Mammary microvascular endothelial cell (primary cell): ENCODE measurements at places on chromosomes 5 and 9. TPM values are rescaled to one million over a fixed set of nuclear protein-coding genes. Genes with fewer than 3 reads are reported as not detected.

PCDHB13 gene
- 0.30 and 0.33 TPM in 2 replicates for total RNA-seq

TAF1L gene
- not detected in 2 replicates for total RNA-seq

PDGFRB gene
- total RNA-seq, result 0.69 and 1.6 TPM in 2 replicates

PIP5K1B gene
- total RNA-seq, result not detected in 2 replicates

PLCXD3 gene
- total RNA-seq, result 0.10 and 0.27 TPM in 2 replicates

LRRC19 gene
- not detected in 2 replicates for total RNA-seq

PRKAA1 gene
- total RNA-seq, result 62.7 and 70.1 TPM in 2 replicates

BRD9 gene
- 39.0 and 41.3 TPM in 2 replicates for total RNA-seq

ARHGEF39 gene
- 3.1 and 3.5 TPM in 2 replicates for total RNA-seq

SYNPO gene
- total RNA-seq, result 40.3 and 41.0 TPM in 2 replicates

FAM153A gene
- not detected in 2 replicates for total RNA-seq

HEMGN gene
- total RNA-seq, result not detected in 2 replicates

FOXI1 gene
- not detected in 2 replicates for total RNA-seq

ATOX1 gene
- 169 and 216 TPM in 2 replicates for total RNA-seq

PCYOX1L gene
- 7.6 and 8.0 TPM in 2 replicates for total RNA-seq

LCNL1 gene
- not detected in 2 replicates for total RNA-seq

HTR4 gene
- not detected in 2 replicates for total RNA-seq

ARL14EPL gene
- total RNA-seq, result 0.07 and 0.15 TPM in 2 replicates

SLC36A3 gene
- not detected in 2 replicates for total RNA-seq

BAAT gene
- total RNA-seq, result not detected in 2 replicates

MYO10 gene
- 51.2 and 57.5 TPM in 2 replicates for total RNA-seq

ADAMTS13 gene
- 0.20 and 0.59 TPM in 2 replicates for total RNA-seq

FREM1 gene
- under 0.01 TPM in 1 of 2 replicates, not detected in the other for total RNA-seq

CERT1 gene
- 11.0 and 14.7 TPM in 2 replicates for total RNA-seq

RAD50 gene
- 12.7 and 14.4 TPM in 2 replicates for total RNA-seq

CCNJL gene
- total RNA-seq, result 4.9 and 5.6 TPM in 2 replicates

PCDHGC5 gene
- total RNA-seq, result 0.15 and 0.20 TPM in 2 replicates

DBH gene
- total RNA-seq, result not detected in 2 replicates

CDC14B gene
- total RNA-seq, result 1.7 and 2.8 TPM in 2 replicates

CHD1 gene
- 21.4 and 28.2 TPM in 2 replicates for total RNA-seq

MEIKIN gene
- total RNA-seq, result not detected in 2 replicates

SPINK6 gene
- not detected in 2 replicates for total RNA-seq

PCDHA1 gene
- total RNA-seq, result not detected in 2 replicates

CSF1R gene
- total RNA-seq, result not detected in 2 replicates

SAP30L gene
- 27.4 and 28.8 TPM in 2 replicates for total RNA-seq

GDF9 gene
- not detected in 2 replicates for total RNA-seq

GABRA1 gene
- not detected in 2 replicates for total RNA-seq

STKLD1 gene
- total RNA-seq, result 0.49 TPM in 1 of 2 replicates, not detected in the other

MARVELD2 gene
- total RNA-seq, result 1.6 and 2.3 TPM in 2 replicates

SLC30A5 gene
- total RNA-seq, result 41.3 and 53.8 TPM in 2 replicates

LMX1B gene
- not detected in 2 replicates for total RNA-seq

SLC46A2 gene
- not detected in 2 replicates for total RNA-seq

CFAP90 gene
- total RNA-seq, result not detected in 2 replicates

LMBRD2 gene
- 4.2 and 4.5 TPM in 2 replicates for total RNA-seq

INSL4 gene
- total RNA-seq, result not detected in 2 replicates

ARID3C gene
- total RNA-seq, result 0.34 TPM in 1 of 2 replicates, not detected in the other

KCNT1 gene
- total RNA-seq, result not detected in 2 replicates

KIF27 gene
- 0.73 and 0.79 TPM in 2 replicates for total RNA-seq

PCDH12 gene
- 14.2 and 17.1 TPM in 2 replicates for total RNA-seq

HRCT1 gene
- total RNA-seq, result 0.69 and 2.0 TPM in 2 replicates

ELAVL2 gene
- 0.64 and 1.1 TPM in 2 replicates for total RNA-seq

CCDC183 gene
- not detected in 2 replicates for total RNA-seq

RECK gene
- total RNA-seq, result 9.1 and 10.6 TPM in 2 replicates

PCDHA10 gene
- 0.13 TPM in 1 of 2 replicates, not detected in the other for total RNA-seq

BHMT gene
- total RNA-seq, result not detected in 2 replicates

FCHO2 gene
- total RNA-seq, result 10.6 and 12.2 TPM in 2 replicates

CDHR2 gene
- not detected in 2 replicates for total RNA-seq
